ENCODE measurements at places on chromosomes 4 and X.

GRCh38 chrX:3124031-3124430 is 82.8 kb downstream of the ARSF start:
- no peak for DNase-seq

GRCh38 chrX:55867181-55867651 is 149.7 kb downstream of the RRAGB start:
- DNase-seq, result no peak

GRCh38 chr4:55255179-55255578 is 90.9 kb upstream of the SRD5A3 start:
- DNase-seq, result no peak

DNA sequence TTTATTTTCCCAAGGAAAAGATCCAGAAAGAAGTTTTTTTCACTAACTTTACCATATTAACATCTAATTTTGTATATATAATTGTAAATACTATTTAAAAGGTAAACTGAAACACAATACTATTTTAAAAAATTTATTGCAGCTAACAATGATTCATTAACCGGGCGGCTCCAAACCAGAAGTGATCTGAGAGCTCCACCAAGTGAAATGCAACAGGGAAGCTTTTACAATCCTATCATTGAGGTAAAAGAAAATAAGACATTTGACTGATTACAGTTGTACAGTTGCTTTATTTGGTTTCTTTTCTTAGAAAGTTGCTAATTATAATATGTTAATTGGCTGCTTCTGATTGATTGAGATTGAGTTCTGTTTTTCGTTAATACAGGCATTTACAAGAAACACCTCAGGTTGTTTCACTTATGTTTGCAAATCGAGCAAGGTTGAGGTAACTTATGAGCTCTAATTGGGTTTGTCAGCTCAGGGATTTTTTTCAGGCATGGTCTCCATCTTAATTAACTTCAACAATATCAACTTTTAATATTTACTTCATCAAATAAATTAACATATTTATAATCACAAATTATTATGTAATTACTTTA is 220.2 kb upstream of the UGT8 start:
- DNase-seq, result no peak

DNA sequence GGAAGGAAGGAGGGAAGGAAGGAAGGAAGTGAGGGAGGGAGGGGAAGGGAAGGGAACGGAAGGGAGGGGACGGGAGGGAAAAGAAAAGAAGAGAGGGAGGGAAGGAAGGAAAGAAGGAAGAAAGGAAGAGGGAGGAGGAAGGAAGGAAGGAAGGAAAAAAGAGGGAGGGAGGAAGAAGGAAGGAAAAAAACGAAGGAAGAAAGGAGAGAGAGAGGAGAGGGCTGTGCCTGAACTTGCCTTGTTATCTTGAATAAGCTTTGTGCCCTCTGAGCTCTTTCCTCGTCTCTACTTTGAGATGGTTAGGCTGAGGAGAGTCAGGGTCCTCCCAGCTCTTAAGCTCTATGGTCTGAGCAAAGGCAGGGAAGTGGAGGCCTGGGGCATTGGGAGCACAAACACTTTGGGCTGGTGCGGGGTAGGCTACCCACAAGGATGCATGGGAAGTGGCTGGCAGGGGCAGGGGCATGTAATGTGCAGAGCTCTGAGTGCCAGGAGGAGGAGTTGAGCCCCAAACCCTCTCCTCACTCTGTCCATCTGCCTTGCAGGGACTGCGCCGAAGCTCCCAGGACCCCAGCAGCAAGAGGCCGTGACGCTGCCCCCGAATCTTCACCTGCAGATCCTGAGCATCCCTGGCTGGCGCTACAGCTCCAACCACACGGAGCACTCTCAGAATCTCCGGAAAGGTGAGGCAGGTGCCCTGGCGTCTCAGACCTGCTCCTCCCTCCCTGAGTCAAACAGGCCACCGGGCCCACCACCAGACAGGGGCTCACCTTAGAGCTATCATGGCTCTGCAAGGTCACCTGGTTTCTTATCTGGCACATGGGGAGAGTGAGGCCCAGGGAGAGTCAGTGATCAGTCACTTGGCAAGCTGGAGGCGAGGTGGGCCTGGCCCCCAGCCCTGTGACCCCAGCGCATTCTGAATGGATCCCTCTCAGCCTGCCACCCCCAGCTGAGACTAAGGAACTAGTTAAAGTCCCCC is 26.5 kb upstream of the MRFAP1 start:
- DNase-seq, result no peak

- no peak for DNase-seq
These were observed 72.9 kb downstream of the FAM9B start for GRCh38 chrX:8960957-8961468.

DNA sequence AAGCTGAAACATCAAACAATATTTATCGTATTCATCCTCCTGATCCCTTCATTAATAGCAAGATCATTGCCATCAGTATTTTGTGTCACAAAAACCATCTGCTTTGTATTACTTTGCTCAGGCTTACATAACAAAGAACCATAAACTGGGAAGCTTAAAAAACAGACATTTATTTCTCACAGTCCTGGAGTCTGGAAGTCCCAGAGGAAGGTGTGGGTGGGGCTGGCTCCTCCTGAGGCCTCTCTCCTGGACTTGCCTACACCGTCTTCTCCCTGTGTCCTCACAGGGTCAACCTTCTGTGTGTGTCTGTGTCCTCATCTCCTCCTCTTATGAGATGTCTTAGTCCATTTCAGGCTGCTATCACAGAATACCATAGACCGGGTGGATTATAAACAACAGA is 61.3 kb upstream of the MXRA5 start:
- no peak for DNase-seq

DNA sequence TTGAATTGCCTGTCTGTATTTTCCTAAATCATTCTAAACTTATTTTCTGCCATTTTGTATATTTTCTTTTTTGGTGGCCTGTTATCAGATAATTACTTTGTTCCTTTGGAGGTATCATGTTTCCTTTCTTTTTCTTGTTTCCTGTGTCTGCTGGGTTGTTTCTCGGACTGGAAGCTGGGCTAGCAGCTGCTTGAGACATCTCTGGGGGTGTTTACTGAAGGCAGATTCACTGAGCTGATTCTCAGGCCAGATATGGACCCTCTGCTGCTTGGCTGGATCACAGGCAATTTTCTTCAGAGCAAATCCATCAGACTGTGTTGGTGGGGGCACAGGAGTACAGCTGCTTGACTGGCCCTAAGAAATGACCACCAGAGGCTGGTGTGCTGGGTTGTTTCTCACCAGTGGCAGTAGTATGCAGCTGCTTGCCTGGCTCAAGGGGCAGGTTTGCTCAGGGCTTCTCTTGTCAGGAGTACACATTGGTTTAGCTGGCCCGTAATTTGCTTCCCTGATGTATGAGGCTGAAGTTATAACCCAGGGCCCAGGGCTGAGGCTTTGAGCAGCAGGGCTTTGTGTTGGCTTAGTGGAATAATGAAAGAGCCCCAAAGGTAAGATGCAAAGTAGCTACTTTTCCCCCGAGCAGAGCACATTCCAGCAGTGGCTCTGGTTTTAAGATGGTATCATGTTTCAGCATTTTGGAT is 680.6 kb downstream of the TECRL start:
- DNase-seq, result no peak

GRCh38 chrX:139596068-139596467 is 65.5 kb downstream of the F9 start:
- DNase-seq, result no peak

DNA sequence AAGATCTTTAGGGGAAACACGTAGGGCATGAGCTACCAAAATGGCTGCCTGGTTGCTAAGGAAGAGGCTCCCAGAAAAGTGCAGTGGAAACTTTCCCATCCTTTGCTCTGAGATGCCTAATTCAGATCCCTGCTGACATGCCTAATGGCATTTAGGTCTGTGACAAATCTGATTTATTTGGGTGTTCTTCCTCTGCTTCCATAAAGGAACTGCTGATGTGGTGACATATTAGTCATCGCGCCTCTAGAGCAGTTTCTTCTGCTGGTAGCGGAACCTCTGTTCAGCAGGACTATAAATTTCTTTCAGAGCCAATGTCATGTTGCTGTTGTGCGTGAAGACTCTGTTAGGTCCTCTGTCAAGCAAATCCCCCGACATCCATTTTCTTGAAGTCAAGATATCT is 310.0 kb downstream of the PDHA2 start:
- no peak for DNase-seq

DNA sequence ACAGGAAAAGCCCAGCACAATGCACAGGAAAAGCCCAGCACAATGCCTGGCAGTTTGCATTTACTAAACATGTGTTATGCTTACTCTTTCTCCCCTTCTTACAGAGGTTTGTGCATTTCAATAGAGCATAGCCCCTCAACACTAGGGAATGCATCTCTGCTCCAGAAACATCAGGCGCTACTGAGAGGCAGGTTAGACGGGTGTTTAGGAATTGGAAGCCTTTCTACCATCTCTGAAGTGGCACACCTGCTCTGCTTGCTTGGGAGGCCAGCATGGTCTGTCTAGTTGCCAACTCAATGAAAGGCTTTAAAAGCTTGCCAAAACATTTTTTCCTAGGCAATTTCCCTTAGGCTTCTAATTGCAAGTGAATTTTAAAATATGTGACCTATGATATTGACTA is 55.7 kb downstream of the GRID2 start:
- DNase-seq, result peak; percentile 23

GRCh38 chrX:151919610-151920009 is 6.9 kb downstream of the MAGEA4 start:
- DNase-seq, result no peak

DNA sequence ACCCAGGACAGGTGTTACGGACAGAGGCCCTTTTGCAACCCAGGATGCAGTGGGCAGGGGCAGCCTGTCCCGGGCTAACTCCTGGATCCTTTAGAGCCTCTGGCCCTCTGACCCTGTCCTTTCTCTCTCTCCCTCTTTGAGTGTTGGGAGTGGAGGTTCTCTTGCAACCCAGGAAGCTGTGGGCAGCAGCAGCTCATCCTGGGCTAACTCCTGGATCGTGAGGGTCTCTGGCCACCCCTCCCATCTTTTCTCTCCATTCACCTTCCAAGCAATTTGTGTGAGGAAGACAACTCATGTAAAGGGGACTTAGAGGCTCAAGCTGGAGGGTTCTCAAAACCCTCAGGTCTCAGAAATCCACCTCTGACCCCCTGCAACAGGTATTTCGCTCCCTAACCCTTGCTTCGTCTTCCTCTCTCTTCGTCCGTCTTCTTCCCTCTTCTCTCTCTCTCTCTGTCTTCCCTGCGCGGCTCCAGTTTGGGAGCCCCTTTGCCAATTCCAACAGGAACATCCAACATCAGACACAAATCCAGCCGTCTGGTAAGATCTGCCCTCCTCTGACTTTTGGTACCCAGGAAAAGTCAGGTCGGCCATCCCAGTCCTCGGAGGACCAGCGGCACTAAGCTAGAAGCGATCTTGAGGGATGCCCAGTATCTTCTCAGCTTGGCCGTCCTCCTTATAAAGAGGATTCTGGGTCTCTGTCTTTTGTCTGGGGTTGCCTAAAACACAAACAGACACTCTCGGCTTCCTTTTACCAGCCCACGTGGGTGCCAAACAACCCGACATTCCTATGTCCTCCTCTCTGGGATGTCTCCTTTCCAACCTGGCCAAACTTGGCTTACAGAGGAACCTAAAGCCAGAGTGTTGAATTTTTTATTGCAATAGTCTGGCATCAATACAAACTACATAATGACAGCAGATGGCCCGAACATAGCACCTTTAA is 7.9 kb downstream of the ASMTL start:
- DNase-seq, result no peak

GRCh38 chr4:157315968-157316367 is 95.4 kb downstream of the GRIA2 start:
- DNase-seq, result no peak
